ENCODE measurements at places on chromosomes 11 and 22.

DNA sequence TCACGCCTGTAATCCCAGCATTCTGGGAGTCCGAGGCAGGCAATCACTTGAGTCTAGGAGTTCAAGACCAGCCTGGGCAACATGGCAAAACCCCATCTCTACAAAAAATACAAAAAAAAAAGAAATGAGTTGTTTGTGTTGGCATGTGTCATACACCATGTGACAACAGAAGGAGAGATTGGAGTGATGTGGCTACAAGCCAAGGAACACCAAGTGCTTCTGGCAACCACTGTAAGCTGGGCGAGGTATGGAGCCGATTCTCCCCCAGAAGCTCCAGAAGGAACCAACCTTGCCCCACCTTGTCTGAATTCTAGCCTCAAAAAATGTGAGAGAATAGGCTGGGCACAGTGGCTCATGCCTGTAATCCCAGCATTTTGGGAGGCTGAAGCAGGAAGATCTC lies 39.1 kb upstream of the SLC35C1 start:
- no peak for DNase-seq

- peak; percentile 82 for DNase-seq
Observed at GRCh38 chr11:44861849-44862557, 88.7 kb downstream of the TP53I11 start.

GRCh38 chr11:17572359-17572690 lies 25.3 kb downstream of the OTOG start:
- no peak for DNase-seq

- no peak for DNase-seq
Observed at GRCh38 chr11:68827733-68828132, 14.0 kb downstream of the CPT1A start.

GRCh38 chr11:8229299-8230177 lies 34.1 kb downstream of the LMO1 start:
- no peak for DNase-seq

- DNase-seq = no peak
Observed at GRCh38 chr11:9232482-9232881, 32.7 kb downstream of the DENND5A start.
